Cardiac fibroblast (primary cell): ENCODE measurements at places on chromosomes 3 and 15.

- DNase-seq = peak; percentile 88
Measured at GRCh38 chr3:143529018-143529478, 319.2 kb downstream of the SLC9A9 start.

GRCh38 chr3:134373271-134374104 is 759 bp downstream of the AMOTL2 start:
- DNase-seq = peak; percentile 96

DNA sequence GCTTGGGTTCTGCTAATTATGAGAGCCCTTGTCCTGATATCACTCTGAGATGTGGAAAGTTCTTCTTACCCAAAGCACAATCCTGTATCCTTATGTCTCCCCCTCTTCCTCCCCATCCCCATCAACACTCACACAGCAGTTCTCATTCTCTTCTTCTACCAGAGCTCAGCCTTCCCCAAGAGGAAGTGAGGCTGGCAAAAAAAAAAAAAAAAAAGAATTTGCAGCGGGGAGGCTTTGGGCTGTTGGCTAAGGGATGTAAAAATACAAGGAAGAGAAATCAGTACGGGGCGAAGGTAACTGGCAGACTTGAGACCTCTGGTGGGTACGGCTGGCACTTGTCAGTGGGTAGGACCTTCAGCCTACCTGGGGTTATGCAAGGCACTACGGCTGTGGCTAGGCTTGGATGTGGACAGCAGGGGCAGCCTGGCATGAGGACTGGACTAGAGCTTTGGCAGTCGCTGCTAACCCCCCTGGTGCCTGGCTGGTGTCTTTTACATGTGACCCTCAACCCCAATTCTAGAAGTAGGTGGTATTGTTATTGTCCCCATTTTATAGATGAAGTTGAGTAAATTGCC is 5.4 kb downstream of the VIPR1 start:
- DNase-seq = no peak

DNA sequence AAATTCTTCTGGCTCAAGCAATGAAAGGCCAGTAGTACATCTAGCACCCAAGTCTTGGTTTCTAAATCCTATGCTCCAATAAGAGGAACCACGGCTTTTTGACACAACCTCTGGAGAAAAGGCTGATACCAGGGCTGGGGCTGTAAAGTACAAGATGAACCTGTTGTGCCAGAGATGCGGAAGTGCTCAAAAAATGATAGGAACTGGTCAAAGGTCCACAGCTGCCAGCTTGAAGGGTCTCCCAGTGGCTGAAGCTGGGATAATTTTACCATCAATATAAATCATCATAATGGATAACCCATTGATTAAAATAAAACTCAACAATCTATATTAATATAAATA is 558 bp upstream of the NCEH1 start:
- no peak for DNase-seq

DNA sequence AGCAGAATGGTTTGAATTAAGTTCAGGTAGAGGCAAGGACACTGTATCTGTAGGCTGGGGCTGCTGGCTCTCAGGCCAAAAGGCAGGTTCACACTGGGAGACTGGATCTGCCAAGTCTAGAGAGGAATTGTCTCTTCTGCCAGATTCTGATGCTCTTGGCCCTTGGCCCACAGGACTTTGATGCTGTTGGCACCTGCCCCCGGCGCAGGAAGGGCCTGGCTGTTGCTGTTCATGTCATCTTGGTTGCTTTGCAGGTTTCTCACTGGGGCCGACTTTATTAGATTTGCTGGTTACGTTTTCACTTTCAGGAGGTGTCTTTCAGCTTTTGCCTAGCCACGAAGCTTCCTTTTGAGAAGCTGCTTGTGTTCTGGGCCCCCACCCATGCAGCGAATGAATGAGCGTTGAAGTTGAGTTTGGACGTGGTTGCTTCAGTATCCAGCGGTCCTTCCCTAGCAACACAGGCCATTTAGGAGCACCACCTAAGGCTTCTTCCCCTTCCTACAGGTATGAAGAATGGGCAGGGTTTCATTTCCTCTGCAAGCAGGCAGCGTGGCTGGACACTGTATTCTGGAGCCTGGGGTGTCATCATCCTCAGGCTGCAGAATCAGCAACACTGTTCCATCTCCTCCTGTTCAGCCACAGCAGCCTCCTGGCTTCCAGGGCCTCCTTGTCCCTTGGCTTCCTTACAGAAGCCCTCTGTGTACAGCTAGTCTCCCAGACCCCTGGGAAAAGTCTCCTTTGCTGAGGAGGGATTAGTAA is 65.6 kb upstream of the PRR23C start:
- DNase-seq = no peak

- DNase-seq = no peak
Measured at GRCh38 chr3:107077391-107077790, 299.8 kb upstream of the CCDC54 start.

DNA sequence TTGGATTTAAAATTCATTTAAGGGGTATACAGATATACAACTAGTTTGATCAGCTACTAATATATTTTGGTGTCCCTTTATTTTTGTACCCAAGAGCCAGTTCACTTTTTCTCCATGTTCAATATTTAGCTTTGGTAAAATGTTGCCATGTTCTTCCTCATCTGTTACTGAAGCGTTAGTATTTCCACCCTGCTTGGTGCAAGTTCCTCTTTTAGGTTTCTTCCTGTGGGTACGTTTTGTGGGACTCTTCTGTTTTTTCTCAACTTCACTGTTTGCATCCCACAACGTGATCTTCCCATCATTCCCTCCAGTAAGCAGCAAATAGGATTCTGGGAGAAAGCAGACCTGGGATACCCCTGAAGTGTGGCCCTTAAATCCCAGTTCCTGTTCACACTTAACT is 14.1 kb downstream of the WDR53 start:
- DNase-seq = no peak

- peak; percentile 14 for DNase-seq
Measured at GRCh38 chr3:57659004-57659673, 33.7 kb downstream of the DENND6A start.

- DNase-seq = peak; percentile 89
Measured at GRCh38 chr3:16048435-16049318, 125.8 kb upstream of the GALNT15 start.

DNA sequence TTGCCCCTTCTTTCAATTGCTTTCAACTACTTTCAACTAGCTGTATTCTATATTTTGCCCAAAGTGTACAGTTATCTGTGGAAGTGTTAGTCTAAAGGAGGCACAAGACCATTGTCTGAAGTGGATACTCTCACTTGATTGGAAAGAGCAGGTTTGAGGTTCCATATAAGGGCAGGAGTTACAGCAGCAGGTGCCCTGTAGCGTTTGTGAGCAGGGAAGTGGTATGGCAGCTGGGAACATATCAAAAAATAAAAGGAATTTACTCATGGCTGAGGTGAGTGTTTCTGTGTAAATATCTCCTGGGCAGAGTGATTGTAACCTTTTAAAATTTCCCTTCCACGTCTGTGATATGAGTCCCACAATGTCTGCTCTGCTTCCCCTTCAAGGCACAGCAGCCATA is 38.5 kb upstream of the DNAJC13 start:
- DNase-seq = no peak

- DNase-seq = no peak
Measured at GRCh38 chr15:69912116-69912515, 185.6 kb downstream of the TLE3 start.

DNA sequence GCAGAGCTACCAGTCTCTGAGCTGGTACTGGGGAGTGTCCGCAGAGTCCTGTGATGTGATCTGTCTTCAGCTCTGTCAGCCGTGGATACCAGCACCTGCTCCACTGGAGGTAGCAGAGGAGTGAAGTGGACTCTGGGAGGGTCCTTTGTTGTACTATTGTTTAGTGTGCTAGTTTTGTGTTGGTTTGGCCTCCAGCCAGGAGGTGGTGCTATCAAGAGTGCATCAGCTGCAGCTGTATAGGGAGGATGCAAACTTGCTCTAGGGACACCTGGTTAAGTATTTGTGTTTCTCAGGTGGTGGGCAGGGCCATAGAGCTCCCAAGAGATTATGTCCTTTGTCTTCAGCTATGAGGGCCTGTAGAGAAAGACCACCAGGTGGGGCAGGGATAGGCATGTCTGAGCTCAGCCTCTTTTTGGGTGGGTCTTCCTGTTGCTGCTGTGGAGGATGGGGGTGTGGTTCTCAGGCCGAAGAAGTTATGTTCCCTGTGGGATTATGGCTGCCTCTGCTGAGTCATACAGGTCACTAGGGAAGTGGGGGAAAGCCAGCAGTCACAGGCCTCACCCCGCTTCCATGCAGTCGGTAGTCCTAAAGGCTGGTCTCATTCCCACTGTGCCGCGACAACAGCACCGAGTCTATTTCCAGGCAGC is 443.2 kb upstream of the TBL1XR1 start:
- DNase-seq = peak; percentile 61

DNA sequence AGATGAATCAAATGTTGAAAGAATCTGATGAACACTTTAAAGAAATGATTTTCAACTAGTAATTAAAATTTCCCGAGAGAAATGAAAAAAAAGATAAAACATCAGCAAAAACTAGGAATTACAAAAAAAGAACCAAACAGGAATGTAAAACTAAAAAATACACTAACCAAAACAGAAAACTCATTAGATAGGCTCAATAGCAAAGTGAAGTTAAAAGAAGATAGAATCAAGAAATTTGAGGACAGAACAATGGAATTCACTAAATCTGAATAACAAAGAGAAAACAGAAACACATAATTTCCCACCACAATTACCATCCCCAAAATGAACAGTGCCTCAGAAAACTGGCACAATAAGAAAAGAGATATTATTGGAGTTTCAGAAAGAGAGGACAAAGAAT is 290.1 kb upstream of the CNTN4 start:
- DNase-seq = no peak

DNA sequence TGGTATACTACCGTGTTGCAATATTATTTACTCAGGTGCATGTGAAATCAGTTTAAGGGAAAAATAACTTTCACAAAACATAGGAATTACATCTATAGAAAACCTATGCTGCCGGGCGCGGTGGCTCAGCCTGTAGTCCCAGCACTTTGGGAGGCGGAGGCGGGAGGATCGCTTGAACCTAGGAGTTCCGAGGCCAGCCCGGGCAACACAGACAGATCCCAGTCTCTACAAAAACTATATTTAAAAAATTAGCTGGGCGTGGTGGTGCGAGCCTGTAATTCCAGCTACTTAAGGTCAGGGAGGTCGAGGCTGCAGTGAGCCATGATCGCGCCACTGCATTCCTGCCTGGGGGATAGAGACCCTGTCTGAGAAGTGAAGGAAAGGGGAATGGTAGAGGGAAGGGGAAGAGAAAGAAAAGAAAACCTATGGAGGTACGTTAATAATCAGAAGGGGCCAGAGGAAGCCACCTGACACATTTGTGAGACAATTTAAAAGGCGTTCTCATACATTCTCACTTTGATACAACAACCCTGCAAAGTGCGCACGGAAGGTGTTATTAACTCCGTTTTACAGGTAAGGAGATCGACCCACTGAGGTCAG is 456 bp upstream of the TMEM62 start:
- DNase-seq = no peak

DNA sequence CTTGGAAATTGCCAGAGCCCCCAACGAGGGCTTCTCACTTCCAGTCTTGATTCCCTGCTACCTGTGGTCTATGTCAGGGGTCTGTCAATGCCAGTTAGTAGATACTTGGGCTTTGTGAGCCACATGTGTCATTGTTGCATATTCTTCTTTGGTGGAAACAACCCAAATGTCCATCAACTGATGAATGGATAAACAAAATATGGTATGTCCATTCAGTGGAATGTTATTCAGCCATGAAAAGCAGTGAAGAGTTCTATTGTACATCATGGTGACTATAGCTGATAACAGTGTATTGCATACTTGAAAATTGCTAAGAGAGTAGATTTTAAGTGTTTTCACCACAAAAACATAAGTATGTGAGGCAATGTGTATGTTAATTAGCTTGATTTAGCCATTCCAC is 288.1 kb downstream of the RPLP1 start:
- DNase-seq = no peak
